ENCODE measurements at places on chromosomes 7 and 10.

- DNase-seq = no peak
Observed at GRCh38 chr10:60399328-60399727, 9.7 kb upstream of the ANK3 start.

- no peak for DNase-seq
Observed at GRCh38 chr10:97914171-97914836, 64.7 kb downstream of the GOLGA7B start.

- no peak for DNase-seq
Observed at GRCh38 chr10:593901-594457, 95.5 kb downstream of the DIP2C start.

DNA sequence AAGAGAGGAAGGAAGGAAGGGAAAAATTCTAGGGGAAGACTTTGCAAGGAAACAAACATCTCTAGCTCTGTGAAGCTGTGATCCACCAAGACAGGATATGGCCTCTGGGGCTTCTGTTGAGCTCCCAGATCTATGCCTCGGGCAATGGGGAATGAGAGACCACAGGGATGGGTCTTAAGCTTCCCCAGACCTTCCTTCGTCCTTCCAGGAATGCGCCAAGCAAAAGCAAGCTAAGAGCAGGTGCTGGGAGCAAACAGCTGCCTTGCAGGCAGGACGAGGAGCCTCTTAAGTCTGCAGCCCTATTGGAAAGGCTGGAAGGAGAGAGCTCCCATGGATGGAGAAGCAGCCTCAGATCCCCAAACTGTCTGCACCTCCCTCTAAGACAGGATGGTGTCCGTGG, 21.9 kb upstream of the ELN start:
- no peak for DNase-seq

- DNase-seq = no peak
Observed at GRCh38 chr10:24849051-24849450, 103.4 kb downstream of the PRTFDC1 start.

GRCh38 chr10:102324061-102324460, 71.4 kb upstream of the NFKB2 start:
- DNase-seq = no peak

DNA sequence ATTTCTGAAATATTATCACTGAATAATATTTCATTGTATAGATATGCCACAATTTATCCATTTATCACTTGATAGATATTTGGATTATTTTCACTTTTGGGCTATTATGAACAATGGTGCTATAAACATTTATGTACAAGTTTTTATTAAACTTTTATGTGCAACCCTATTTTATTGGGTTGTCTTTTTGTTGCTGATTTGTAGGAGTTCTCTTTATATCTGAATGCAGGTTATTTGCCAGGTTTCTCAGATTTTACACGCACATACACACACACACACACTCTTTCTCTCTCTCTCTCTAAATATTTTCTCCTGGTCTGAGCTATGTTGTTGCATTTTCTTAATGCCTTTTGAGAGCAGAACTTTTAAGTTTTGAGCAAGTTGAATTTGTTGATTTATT, 36.2 kb downstream of the ADK start:
- DNase-seq = no peak

GRCh38 chr7:28669330-28669729, 257.0 kb downstream of the CREB5 start:
- no peak for DNase-seq

DNA sequence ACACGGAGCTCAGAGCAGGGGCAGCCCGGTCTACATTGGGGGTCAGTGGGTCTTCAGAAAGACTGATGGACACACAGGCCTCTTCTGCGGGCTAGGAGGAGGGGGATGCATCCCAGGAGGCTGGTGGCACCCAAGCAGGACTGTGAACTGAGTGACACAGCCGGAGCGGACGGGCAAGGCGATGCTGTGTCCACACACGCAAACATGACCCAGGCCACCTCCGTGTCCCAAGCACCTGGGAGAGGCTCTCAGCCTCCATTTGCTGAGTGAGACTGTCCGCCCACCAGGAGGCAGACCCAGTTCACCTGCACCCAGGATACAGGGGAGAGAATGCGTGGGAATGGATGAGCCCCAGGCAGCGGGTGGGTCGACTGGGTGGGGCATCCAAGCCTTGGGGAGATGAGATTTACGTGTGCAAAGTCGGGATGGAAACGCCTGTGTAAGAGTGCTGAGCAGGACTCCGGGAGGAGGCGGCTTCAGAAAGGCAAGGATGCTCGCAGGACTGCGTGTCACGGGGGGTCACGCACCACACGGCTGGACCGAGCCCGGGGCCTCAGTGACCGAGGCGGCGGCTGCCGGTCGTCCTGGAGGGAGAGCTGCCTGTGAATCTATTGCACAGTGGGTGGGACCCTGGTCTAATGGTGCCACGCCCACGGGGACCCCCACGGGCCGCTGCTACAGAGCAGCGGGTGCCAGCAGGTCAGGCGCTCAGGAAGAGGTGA, 262.8 kb downstream of the ADARB2 start:
- DNase-seq = no peak

DNA sequence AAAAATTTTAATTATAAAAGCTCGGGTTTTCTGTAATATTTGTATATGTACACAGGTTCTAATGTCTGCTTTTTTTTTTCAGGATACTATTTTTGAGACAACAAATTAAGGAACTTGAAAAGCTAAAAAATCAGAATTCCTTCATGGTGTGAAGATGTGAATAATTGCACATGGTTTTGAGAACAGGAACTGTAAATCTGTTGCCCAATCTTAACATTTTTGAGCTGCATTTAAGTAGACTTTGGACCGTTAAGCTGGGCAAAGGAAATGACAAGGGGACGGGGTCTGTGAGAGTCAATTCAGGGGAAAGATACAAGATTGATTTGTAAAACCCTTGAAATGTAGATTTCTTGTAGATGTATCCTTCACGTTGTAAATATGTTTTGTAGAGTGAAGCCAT, 57.9 kb upstream of the BAMBI start:
- no peak for DNase-seq

- no peak for DNase-seq
Observed at GRCh38 chr10:37712489-37713131, 144.8 kb downstream of the ZNF248 start.

DNA sequence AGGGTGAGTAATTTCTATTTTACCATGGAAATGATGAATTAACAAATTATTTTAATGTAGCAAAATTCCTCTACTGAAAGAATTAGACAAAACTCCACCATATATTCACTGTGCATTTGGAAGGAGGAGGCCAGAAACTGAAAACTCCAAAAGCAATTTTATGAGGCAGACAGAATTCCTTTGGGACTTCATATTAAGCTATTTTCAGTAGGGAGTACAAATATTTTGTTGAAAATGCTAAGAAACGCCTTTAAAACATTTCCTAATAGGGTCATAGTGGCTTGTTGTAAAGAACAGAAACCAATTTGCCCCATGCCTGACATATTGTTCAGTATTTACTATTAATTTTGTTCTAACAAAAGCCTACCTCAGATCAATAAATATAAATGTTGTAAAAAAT, 117.8 kb downstream of the TES start:
- no peak for DNase-seq

DNA sequence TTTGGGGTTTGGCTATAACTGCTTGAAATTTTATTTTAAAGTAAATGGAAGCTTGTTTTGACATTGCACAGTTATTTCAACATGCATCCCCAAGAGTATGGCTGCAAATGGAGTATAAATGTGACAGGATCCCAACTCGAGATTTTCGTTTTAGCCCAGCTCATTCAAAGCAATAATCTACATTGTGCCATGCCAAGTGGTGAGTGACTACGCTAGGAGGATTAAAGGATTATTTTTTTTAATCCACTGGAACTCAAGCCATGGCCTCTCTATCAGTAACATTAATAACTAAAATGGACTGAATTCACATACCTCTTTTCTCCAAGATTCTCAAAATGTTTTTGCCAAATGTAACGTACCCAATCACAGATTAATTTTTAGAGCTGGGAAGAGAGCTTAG, 60.6 kb upstream of the AUTS2 start:
- no peak for DNase-seq

GRCh38 chr7:159067576-159068487, 76.8 kb downstream of the VIPR2 start:
- no peak for DNase-seq

DNA sequence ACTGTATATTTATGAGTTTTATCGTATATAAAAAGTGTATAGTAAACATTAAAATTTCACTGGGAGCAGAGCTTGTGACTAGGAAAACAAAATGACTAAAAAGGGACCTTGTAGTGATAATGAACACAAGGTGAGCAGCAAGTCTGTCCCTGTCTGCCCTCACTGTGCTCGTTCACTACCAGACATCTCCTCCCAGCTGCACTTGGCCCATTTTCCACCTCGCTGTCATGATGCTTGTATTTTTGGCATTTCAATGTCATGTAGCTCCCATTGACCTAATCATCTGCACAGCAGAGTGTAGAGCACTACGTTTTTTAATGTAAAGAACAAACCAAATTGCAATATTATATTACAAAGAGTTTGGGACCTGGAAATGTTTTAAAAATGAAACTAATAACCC, 207.2 kb downstream of the ZEB1 start:
- DNase-seq = no peak

DNA sequence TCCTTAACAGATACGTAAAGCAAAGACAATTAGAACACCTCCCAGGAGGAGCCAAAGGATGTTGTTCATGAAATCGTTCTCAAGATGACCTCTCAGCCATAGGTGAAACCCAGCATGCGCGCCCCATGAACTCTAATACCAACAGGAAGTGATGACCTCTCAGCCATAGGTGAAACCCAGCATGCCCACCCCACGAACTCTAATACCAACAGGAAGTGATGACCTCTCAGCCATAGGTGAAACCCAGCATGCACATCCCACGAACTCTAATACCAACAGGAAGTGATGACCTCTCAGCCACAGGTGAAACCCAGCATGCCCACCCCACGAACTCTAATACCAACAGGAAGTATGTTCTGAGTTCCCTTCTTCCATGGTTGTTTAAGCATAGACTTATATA, 205.2 kb upstream of the ADARB2 start:
- no peak for DNase-seq

GRCh38 chr10:92813979-92814378, 34.3 kb upstream of the EXOC6 start:
- DNase-seq = no peak

DNA sequence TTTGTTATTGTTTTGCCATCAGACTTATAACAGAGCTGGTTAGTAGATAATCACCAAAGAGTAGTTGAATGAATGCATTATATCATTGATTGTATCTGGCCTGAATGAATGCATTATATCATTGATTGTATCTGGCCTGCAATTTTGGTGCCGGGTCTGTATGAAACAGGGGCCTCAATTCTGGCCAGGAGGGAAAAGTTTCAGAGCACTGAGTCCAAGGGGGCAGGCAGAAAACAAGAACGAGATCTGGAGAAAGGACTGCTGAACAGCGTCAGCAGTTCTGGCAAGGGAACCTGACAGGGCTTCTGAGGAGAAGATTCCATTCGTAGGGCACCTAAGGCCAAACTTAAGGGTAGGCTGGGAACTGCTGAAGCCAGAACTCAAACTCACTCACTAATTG, 128.0 kb downstream of the SEMA3C start:
- DNase-seq = no peak

DNA sequence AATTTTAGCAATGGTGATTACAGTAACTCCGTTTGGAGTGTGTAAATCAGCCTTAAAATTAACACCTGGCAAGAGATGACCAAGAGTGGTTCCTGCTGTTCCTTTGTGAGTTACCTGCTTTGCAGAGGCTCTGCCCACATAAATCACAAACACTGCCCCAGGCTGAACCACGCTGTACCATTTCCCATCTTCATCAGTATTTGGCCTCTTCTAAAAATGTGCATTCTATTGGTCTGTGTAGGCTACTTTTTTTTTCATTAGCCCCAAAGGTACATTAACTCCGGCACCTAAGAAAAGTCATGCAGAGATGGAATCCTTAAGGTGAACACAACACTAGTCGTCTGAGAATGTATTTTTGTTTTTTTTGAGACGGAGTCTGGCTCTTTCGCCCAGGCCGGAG, 96.1 kb downstream of the PROSER2 start:
- DNase-seq = no peak

GRCh38 chr7:35424869-35425495, 171.1 kb upstream of the TBX20 start:
- DNase-seq = peak; percentile 33

DNA sequence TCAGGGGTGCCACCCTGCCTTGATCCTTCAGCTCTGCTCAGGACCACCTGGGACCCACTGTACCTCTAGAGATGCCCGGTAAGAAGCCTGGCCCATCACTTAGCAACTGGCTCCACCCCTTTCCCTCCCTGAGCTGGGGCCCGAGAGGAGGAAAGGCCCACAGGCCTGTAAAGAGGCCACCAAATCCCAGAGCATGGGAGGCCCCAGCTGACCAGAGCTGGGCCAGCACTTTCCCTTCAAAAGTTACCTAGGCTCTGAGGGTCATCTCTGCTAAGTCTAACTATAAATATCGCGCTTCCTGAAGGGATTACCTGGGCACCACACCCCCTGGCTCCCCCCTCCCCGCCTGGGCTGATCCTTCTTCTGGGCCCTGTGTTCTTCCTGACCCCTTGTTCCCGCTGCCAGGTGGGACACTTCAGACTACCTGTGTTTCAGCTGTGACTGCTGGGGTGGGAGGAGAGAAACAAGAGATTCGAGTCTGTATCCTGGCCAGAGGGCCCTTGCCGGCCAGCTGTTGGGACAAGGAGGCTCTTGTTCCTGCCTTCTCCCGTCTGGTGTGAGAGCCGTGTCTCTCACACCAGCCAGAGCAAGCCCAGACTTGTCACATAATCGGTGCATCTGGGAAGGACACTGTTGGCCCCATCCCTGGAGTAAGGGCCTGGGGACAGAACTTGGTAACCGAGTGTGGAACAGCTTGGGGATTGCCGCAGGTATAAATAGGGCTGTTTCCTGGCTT, 22.8 kb upstream of the ANKRD2 start:
- DNase-seq = no peak

GRCh38 chr7:100093054-100093453, 4.3 kb downstream of the COPS6 start:
- no peak for DNase-seq

- DNase-seq = peak; percentile 54
Observed at GRCh38 chr10:72079356-72079755, 9.0 kb downstream of the SPOCK2 start.

GRCh38 chr10:114103284-114103683, 59.6 kb downstream of the ADRB1 start:
- no peak for DNase-seq

GRCh38 chr10:132368881-132369635, 27.9 kb upstream of the PWWP2B start:
- no peak for DNase-seq

DNA sequence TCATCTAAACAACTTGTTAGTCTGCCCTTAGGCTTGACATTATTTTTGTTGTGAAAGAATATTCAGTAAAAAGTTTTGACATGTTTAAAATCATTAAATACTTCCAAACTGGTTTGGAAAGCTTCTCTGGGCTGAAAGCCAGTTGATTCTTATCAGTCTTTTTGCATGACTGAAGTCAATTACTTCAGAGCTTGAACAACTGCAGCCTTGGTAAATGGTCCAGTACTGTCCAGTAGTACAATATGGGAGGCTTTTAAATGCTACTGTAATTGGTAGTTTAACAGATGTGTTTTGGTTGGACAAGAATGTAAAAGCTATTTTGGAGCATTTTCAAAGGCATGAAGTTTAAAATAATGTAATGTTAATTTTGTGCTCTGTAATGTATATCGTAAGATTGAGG, 103.4 kb downstream of the SDK1 start:
- no peak for DNase-seq

- no peak for DNase-seq
Observed at GRCh38 chr10:122303271-122304053, 32.4 kb downstream of the BTBD16 start.

GRCh38 chr7:111074748-111075146, 16.2 kb upstream of the LRRN3 start:
- no peak for DNase-seq

- no peak for DNase-seq
Observed at GRCh38 chr10:91935886-91936285, 12.3 kb downstream of the BTAF1 start.

GRCh38 chr10:125296598-125296997, 136.2 kb upstream of the CTBP2 start:
- no peak for DNase-seq
